ENCODE measurements at places on chromosomes 1 and 21.
A peak's percentile ranks its signal among the peaks of the same experiment; 100 is the strongest.

- DNase-seq = no peak
Observed at GRCh38 chr1:112688781-112689193, 14.3 kb downstream of the MOV10 start.

DNA sequence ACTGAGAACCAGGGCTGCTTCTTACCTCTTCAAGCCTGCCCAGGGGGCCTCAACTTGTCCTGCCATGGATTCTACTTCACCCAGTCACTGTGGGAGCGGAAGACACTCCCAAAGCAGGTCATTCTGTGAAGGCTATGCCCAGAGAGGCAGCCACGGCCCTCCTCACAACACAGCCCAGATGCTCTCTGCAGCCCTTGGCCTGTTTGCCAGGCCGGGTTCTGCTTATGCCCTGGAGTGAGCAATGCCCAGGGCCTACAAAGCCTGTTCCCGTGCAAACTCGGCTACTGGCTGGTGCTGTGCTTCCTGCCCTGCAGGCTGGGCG is 33.8 kb upstream of the SLC30A1 start:
- DNase-seq = no peak

DNA sequence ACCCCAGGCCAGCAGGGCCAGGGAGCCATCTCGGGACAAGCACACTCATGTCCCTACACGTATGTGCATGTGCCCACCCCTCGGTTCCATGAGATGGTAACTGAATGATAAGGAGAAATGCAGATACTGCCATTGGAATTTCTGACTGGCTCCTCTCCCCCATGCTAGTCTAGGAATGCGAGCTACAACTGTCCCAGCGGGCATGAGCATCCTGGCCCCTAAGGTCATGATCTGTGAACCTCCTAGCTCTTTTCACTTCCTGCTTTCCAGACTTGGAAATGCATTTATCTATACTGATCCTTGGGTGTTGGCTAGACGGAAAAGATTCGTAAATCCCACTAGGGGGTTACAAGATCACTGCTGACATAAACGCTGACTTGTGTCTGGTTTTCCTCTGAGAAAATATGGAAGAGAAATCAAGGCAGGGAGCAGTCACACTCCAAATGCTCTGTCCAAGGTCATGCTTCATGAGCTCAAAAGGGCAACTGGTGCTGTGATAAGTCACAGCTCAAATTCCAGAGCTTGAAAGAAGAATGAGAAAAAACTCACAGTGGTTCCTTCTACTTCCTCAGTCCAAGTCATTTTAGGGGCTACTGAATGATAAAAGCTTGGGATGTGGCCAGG is 49.8 kb downstream of the SLC45A1 start:
- no peak for DNase-seq

- no peak for DNase-seq
Observed at GRCh38 chr21:41881051-41881450, 1.9 kb upstream of the PRDM15 start.

GRCh38 chr1:85998105-85998855 is 158.3 kb downstream of the COL24A1 start:
- no peak for DNase-seq

DNA sequence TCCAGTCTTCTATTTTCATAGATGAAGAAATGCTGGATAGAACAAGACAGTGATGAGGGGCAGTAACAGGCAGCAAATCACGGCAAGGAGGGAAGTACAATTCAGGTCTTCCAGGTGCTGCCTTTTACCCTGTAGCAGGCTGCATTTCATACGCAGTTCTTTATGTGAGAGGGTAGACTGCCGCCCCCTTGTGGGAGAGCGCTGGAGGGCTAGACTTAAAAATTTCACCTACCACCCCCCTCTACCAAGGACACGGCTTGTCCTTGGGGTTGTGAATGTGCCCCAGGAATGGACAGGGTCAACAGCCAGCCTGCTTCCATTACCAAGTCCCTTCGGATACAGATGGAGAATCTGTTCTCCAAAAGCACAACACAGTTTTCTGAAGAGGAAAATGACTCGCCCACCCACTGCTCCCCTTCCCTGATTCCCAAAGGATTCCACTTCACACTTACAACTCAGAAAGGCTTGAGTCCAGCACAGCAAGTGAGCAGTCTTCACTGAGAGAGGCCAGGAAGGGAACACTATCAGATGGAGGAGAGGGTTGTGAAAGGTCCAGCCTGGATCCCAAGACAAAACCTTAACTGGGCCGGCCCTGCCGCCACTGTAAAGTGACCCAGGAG is 7.4 kb downstream of the WDR77 start:
- peak; percentile 40 for DNase-seq
